Left lung (tissue), 14 donors: ENCODE measurements at places on chromosomes 1 and 21. TPM values are rescaled to one million over a fixed set of nuclear protein-coding genes. Genes with fewer than 3 reads are reported as not detected.

SPRR2F gene
- total RNA-seq, result not detected

GRCh38 chr1:244361764-244362473 is 89.8 kb downstream of the ADSS2 start:
- H3K36me3 ChIP-seq, result no peaks in the 10 kb centered on the region
- H3K4me1 ChIP-seq, result peaks cover 3% of the 10 kb centered on the region
- no peak overlapping the region for H3K4me3 ChIP-seq
- H3K27me3 ChIP-seq, result no peaks in the 10 kb centered on the region

- no peak for DNase-seq
- no peak overlapping the region for H3K4me3 ChIP-seq
- H3K27me3 ChIP-seq, result peaks cover 10% of the 10 kb centered on the region
- no peaks in the 10 kb centered on the region for H3K36me3 ChIP-seq
Measured at GRCh38 chr1:36740446-36740845, 257.7 kb upstream of the CSF3R start.

DNA sequence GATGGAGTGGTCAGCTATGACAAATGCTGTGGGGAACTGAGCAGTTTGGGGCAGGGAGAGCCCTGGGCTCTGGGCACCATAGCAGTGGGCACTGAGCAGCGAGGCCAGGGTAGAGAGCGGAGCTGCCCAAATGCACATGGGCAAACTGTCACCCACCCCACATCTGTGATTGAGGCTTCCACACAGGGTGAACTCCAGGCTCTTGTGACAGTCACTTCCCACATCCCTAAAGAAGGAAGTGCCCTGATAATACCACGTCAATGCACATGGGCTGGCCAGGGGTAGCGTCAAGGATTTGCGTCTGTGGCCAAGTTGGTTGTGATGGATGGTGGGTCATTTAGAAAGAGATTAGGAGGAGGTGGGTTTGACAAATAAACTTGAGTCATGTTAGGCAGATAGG is 2.6 kb upstream of the GUCA2B start:
- no peaks in the 10 kb centered on the region for H3K27me3 ChIP-seq
- no peaks in the 10 kb centered on the region for H3K4me1 ChIP-seq
- DNase-seq, result no peak
- H3K27ac ChIP-seq, result no peak overlapping the region
- no peak overlapping the region for H3K4me3 ChIP-seq

DNA sequence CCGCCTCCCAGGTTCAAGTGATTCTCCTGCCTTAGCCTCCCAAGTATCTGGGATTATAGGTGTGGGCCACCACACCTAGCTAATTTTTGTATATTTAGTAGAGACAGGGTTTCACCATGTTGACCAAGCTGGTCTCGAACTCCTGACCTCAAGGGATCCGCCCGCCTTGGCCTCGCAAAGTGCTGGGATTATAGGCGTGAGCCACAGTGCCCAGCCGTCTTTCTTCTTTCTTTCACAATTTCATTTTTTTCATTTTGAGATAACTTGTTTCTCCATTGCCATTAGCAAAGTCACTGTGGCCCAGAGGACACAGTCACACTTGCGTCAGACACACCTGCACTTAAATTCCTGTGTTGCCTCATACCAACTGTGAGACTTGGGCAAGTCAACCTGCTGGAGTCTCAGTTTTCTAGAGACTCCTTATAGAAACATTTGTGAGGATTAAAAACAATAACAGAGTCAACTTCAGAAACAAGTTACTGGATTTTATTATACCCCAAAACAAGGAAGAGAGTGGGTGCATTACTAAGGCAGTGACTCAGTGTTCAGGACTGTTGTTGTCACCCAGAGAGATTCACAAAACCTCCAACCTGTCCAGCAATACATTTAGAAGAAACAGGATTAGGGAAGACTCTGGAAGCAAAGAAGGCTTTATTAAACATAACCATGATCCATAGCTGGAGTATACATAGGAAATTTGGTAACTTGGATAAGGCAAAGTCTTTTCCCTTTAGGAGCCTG is 2.6 kb downstream of the TEDDM1 start:
- peak overlapping the region; percentile 59 for H3K27ac ChIP-seq
- no peaks in the 10 kb centered on the region for H3K27me3 ChIP-seq
- no peaks in the 10 kb centered on the region for H3K36me3 ChIP-seq
- H3K4me1 ChIP-seq, result no peaks in the 10 kb centered on the region

GRCh38 chr1:183365093-183365492 is 53.1 kb downstream of the NMNAT2 start:
- H3K36me3 ChIP-seq, result no peaks in the 10 kb centered on the region
- H3K27me3 ChIP-seq, result peaks cover 21% of the 10 kb centered on the region
- H3K4me1 ChIP-seq, result no peaks in the 10 kb centered on the region

DNA sequence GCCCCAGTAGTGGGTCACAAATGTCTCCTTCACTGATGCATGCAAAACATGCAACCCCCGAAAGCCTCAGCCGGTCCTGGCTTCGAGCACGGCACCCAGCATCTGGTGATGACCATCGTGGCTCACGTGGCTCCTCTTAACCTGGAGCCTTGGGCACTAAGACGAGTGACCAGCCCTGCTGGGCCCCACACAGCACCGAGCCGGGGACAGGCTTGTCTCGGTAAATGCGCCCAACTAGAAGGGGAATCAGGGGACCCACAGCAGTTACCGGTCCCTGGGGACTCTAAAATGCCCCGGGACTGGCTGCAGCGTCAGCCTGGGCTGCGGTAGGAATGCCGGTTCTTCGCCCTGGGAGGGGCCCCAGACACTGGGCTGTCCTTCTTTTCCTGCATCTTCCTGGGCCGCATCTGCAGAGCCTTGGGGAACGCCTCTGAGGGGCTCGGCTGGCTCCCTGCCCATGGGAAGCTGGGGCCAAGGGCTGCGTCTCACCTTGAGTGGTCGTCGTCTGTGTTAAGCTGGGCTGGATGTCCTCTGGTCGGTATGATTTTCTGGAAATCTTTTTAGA is 13.1 kb upstream of the TTC34 start:
- no peaks in the 10 kb centered on the region for H3K36me3 ChIP-seq
- peak; percentile 44 for DNase-seq
- H3K4me1 ChIP-seq, result no peaks in the 10 kb centered on the region
- peaks cover 34% of the 10 kb centered on the region for H3K27me3 ChIP-seq
- H3K4me3 ChIP-seq, result no peak overlapping the region
- H3K27ac ChIP-seq, result no peak overlapping the region

DNA sequence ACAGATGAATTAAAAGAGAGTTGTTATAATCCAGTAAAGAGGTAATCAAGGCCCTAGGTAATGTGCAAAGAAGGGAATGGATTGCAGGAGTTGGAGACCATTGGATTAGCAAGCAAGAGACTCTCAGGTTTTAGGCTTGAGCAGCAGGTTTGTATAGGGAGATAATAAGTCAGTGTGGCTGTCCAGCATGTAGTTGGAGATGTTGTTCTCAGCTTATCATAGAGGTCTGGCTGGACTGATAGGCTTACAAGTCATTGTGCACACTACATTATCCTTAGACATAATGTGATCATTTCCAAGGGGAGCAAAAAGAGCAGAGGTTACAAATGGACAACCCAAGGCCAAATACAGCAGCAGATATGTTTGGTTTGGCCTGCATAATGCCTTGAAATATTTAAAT is 45.9 kb upstream of the SAMD13 start:
- no peak for DNase-seq
- H3K27ac ChIP-seq, result no peak overlapping the region
- H3K27me3 ChIP-seq, result no peaks in the 10 kb centered on the region
